ENCODE measurements at places on chromosomes 3 and 15.

DNA sequence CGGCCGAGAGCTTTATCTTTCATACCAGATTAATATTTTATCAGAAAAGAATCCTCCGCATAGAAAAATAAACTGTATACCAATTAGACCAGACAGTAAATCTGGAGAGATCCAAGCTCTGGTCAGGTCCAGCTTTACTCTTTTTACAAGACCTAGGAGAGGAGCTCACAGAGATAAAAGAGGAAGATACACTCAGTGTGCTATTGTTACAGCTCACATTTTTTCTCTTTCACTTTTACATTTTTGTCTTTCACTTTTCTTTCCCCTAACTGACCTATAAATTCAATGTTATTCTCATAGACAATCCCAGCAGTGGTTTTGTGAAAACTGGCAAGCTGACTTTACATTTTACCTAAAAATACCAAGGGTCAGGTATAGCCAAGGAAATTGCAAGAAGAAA, 55.8 kb downstream of the GUCA1C start:
- DNase-seq = no peak

- no peak for DNase-seq
Observed at GRCh38 chr3:18061737-18062656, 319.6 kb upstream of the TBC1D5 start.

- no peak for DNase-seq
Observed at GRCh38 chr15:73617913-73618312, 15.3 kb downstream of the NPTN start.

GRCh38 chr3:123749711-123750110, 134.4 kb downstream of the MYLK start:
- DNase-seq = no peak

- DNase-seq = no peak
Observed at GRCh38 chr3:196772102-196772501, 32.4 kb downstream of the PAK2 start.

DNA sequence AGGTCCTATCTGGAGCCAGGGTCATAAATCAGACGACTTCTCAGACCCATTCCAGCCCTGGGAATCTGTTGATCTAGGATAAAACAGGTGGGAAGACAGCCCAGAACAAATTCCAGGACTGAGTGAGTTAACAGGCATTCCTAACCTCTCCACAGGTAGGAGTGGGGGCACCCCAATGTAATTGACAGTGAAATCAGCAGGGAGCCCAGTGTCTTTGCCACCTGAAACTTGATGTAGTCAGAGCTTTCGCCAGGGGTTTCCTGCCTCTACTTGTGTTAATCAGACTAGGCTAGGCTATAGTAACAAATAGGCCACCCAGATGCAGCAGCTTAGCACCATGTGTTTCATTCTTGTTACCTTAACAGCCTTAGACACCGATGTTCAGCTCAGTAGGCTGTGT, 2.7 kb upstream of the HEG1 start:
- DNase-seq = no peak

DNA sequence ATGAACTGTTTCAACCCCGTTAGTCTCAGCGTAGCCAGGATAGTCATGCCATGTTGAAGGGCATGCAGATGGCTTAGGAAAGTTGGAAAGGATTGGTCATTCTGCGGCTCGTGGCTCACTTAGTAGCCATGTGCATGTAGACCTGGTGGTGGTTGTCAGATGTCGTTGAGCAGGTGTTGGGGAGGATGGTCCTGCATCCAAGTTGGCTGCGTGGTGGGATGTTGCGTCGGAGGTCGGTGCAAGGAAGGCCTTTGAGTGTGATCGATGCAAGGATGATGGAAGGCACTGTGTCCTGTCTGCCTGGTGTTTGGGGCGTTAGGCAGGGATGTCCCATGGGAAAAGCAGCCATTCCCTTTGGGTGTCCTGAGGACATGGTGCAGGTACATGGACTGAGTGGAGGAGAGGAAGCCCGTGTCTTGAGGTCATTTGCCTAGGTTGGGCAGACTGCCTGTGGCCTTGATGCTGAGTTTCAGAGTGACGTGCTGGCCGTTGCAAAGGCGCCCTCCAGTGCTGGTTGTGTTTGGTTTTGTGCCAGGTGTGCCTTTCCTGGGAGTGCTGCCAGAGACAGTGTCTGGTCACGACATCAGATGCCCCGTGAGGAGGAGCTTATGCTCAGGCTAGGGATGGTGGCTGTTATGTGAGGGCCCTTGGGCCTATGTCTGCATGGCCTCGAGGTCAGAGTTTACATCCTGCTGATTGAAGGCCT, 103.4 kb downstream of the SNRPN start:
- no peak for DNase-seq

DNA sequence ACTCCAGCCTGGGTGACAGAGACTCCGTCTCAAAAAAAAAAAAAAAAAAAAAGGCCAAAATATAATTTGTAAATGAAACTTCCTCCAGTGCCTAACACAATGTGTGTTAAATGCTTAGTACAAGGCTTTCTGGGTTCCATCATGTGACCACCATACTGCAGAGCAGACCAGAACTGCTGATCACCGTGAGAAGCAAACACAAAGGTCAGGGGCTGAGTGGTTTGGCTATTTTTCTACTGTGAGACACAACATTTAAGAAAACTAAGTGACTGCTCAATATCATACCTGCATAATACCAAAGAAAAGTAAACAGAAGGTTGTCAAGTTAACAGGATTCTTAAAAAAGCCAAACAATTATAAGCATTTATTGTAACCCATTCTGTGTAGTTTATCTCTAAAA, 13.2 kb downstream of the ABCC5 start:
- no peak for DNase-seq

DNA sequence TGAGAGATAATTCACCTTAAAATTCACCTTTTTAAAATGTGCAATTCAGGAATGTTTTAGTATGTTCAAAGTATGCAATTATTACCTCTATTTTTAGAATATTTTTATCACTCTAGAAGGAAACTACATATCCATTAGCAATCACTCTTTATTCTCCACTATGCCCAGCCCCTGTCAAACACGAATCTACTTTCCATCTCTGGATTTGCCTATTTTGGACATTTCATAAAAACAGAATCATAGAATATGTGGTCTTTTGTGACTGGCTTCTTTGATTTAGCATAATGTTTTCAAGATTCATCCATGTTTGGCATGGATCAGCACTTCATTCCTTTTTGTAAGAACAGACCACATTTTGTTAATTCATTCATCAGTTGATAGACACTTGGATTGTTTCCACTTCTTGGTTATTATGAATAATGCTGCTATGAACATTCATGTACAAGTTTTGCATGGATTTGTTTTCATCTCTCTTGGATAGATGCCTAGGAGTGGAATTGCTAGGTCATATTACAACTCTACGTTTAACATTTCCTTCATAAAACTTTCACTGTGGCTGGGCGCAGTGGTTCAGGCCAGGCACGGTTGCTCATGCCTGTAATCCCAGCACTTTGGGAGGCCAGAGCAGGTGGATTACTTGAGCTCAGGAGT, 12.7 kb downstream of the HMCES start:
- no peak for DNase-seq

DNA sequence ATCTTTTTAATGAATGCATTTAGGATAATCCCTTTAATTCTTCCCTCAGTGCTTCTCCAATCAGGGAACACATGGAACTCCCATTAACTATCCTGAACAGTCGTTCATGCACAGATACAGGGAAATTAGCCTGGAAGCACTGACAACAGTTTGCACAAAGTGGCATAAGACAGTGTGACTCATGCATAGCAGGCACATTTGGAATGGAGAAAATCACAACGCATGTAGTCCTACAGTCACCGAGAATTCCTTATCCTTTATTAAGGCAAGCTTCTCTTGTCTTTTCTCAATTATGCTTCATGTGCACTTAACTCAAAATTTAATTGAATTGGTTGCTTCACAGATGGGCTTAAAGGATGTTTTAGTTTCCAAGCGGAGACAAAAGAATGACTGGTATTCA, 155.0 kb upstream of the CRBN start:
- no peak for DNase-seq

All from stimulated activated CD4-positive, alpha-beta T cell treated with anti-CD3 and anti-CD28 coated beads, Interleukin-1b, Interleukin-23, amount 100 ng/mL, for 48 hours (primary cell).